T-helper 2 cell treated with Interferon-gamma antibody and Interleukin-4, amounts not matched to agents 5 μg/mL and 100 μg/mL, for 36 hours (primary cell): ENCODE measurements at places on chromosomes 2 and 18.

- no peak for DNase-seq
Measured at GRCh38 chr18:10949655-10950054, 199.7 kb downstream of the PIEZO2 start.

GRCh38 chr2:75256485-75256884 is 57.2 kb upstream of the TACR1 start:
- no peak for DNase-seq

GRCh38 chr18:48756511-48757226 is 194.1 kb downstream of the SMAD7 start:
- DNase-seq = no peak

- no peak for DNase-seq
Measured at GRCh38 chr2:162252153-162252552, 8.9 kb upstream of the FAP start.

DNA sequence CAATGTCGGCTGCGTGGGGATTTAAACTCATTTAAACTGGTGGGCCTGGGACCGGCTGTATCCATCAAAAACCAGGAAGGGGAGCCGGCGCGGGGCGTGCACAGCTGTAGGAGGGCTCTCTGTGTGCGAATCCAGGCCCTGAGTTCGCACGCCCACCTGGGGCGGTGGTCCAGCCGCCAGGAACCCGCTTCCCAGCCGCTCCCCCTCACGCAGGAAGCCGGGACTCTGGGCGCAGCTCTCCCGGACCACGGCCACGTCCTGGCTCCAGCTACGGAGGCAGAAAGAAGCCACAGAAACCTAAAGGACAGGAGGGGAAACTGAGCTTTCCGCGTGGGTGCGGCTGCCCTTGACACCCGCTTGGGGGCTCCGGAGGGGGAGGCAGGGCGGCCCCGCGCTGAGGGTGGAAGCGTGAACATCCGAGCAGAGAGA is 80.6 kb downstream of the GFPT1 start:
- DNase-seq = no peak

GRCh38 chr2:69624131-69624530 is 19.4 kb downstream of the AAK1 start:
- no peak for DNase-seq

DNA sequence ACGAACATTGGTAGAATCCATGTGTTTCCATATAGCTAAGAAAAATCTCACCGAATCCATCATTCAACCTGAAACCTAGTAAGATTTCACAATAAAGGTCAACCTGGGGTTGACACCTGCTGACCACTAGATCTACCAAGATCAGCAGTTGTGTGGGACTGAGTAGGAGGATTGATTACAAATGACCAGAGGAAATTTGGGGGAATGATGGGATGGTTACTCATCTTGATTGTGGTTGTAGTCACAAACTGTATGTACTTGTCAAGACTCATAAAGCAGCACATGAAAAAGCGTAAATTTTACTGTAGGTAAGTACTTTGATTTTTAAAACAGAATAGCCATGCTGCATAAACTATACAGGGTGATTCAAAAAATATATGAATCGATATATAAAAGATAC is 14.7 kb downstream of the DAPL1 start:
- no peak for DNase-seq

DNA sequence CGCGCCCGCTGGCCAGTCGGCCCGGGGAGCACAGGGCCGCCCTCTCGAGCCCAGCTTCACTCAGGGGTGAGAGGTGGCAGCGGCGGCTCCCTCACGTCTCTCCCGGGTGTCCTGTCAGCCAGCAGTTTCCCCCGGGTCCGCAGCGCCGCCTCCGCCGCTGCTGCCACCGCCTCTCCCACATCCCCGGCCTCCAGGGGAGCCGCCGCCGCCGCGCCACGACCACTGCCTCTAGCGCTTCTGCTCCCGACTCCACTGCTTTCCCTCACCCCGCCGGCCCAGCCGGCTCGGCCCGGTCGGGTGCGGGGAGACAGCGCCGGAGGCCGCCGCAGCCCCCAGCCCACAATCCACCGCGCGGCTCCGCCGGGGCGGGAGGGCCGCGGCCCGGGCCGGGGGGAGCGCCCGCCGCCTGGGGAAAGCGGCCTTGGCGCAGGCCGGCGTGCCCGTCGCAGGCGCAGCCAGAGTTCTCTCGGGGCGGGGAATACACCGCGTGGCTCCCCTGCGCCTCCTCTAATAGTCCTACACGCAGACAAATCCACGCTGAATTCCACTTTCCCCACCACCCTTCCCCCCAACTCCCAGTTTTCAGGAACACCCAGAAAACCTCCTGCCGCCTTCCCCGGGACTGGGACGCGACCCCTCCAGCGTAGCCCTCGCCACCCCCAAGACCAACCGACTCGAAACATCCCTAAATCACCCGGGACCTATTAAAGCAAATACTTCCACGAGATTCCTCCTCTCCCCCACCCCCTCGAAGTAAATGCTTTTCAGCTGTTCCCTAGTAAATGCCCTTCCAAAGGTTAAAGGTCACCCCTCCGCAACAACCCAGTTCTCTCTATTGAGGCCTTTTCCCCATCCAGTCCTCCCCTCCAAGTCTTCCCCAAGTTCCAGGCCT is at the start of gene VPS54:
Gene VPS54 (minus strand): TSS at position 346 of the 892 bp plus-strand sequence. CDS start 35,429 bp downstream, outside the sequence.
- peak; percentile 59 for DNase-seq

- no peak for DNase-seq
Measured at GRCh38 chr2:239263669-239264491, 136.9 kb downstream of the HDAC4 start.

DNA sequence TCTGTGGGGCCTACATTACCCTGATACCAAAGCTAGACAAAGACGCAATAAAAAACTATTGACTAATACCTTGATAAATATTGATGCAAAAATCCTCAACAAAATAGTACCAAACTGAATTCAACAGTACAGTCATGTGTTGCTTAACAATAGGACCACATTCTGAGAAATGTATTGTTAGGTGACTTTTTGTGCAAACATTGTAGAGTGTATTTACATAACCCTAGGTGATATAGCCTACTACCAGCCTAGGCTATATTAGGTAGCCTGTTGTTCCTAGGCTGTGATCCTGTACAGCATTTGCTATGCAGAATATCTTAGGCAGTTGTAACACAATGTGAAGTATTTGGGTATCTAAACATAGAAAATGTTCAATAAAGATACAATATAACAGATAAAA is 36.7 kb downstream of the CCDC138 start:
- no peak for DNase-seq

DNA sequence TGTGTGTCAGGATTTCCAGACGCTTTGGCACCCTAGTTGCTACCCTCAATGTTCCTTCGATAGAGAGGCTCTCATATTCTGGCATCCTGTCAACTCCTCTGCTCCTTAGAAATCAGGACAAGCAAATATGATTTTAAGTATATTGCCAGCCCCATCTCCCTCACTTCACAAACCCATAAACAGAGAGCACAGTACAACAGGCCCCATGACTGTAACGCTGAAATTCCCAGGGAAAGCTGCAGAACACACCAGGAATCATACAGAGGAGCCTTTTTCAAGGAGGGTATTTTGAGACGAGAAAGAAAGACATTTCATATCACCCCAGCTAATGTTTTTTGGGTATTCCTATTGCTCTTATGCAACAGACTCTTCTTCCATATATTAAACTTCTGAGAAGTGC is 162.9 kb downstream of the NAPG start:
- DNase-seq = no peak

DNA sequence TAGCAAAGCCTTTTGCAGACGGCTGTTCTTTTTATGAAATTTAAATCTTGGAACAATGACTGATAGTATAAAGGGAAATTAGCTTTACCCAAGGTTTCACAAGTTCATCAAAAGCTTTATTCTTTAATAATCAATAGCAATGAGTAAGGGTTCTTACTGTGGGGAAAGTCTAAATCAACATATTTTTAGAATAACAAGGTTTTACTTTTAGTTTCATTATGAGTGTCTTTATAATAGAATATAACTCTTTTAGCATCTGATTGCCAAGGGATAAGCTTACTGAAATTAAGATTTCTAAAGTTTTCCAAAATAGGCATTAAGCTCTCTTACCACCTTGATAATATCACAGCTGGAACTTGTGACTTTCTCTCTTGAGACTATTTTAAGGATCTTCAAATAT is 1489.7 kb downstream of the LRP1B start:
- DNase-seq = no peak

- DNase-seq = no peak
Measured at GRCh38 chr2:180208841-180209240, 201.7 kb upstream of the CWC22 start.

DNA sequence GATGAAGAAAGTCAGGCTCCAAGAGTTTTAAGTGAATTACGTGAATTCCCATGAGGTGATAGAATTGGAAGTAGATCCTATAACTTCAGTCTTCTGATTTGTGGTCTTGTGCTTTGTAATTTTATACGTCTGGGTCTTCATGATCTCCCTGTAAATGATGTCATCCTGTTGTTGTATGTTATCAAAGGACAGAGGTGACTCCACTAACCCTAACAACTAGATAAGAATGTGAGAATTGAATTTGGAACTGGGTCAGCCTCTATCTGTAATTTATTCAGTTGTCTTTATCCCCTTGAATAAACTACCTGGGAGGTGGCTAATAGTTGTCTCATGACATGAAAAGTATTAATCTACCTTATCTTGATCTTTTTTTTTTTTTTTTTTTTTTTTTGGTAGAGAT is 86.4 kb upstream of the B3GNT2 start:
- no peak for DNase-seq

- DNase-seq = no peak
Measured at GRCh38 chr2:127853671-127854070, 4.3 kb downstream of the POLR2D start.

DNA sequence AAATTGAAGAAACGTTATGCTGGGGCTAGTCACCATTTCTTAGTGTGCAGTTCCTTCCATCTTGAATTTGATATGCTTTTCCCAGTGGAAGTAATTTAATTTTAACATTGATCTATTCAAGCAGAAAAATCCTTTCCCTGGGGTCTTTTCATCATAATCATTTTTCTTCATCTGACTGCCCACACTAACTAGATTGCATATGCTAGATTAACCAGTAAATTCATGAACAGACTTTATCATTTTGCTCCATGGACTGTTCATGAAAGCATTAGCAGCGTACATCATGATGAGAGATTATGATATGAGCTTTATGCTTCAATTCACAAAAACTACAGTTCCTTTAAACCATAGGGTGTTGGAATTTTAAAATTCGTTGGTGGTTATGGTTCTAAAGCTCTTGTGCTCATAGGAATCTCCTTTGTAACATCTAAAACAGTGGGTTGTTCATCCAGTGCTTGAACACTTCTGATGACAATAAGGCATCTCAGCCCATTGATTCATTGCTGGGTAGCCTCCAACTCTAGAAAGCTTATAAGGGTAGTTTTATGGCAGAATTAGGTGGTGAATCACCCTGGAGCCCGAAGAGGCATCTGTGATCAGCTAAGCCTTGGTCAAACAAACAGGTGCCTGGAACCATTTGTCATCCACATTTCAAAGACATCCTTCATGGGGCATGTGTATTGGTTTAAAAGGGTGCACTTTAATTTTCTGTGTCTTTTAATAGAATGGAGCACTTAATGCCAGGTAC is 77.2 kb upstream of the NDUFV2 start:
- no peak for DNase-seq

DNA sequence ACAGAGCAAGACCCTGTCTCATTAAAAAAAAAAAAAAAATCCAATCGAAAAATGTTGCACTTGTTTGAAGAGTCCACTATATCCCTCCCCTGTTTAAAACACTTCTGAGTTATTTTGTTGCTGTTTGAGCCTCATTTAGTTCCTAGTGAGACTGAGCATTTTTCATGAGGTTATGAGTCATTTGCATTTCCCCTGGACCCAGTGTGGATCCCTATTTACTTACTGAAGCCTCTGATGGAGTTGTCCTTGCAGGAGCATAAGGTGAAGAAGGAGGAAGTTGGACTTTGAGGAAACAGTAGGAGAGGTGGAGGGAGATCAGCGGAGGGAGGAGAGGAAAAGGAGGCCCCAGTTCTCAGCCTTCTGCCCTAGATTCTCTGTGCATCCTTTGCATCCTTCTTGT is 5.1 kb downstream of the CXCR1 start:
- DNase-seq = no peak

- DNase-seq = no peak
Measured at GRCh38 chr2:118836411-118836930, 11.0 kb downstream of the EN1 start.

- DNase-seq = no peak
Measured at GRCh38 chr18:27674411-27674810, 489.3 kb upstream of the CHST9 start.

DNA sequence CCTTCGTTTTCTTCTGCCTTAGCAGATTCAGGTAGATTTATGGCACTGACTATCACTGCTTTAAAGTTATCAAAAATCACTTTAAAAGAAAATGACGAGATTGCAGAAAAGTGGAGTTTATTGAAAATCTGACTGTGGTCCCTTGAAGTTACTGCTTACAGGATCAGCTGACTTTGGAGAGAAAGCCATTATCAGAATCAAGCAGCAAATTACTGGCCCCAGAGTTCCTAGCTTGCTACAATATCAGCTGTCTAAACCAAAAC is 18.5 kb downstream of the MBP start:
- DNase-seq = no peak

GRCh38 chr18:36848609-36849008 is 19.7 kb downstream of the KIAA1328 start:
- DNase-seq = no peak

DNA sequence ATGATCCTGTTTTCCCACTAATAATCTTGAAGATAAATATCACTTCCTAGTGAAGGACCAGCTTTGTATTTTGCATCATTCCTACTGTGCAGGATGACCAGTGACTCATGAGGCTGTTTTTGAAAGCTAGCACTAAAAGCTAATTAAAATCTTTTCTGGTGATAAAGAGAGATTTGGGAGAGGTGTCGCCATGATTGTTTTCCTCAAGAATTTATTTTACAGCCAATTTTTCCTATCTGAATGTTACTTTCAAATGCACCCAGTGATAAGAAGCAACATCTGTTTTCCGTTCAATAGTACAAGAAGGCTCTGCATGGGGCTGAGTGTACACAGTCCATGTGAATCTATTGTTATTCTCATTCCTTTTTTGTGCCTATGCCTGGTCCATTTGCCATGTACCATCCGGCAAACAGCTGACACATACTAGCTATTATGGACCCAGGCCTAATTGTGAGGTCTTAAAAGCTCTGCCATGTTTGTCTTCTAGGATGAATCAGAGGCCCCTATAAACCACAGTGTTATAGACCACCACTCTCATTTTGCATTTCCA is 28.4 kb downstream of the MEIS1 start:
- no peak for DNase-seq
